NCI-H69 (cell line): ENCODE measurements at places on chromosomes 2 and 18.

GRCh38 chr2:22998359-22998758 is 386.6 kb upstream of the KLHL29 start:
- DNase-seq, result no peak

- DNase-seq, result no peak
These were observed 14.1 kb downstream of the MSGN1 start for GRCh38 chr2:17830053-17831034.

DNA sequence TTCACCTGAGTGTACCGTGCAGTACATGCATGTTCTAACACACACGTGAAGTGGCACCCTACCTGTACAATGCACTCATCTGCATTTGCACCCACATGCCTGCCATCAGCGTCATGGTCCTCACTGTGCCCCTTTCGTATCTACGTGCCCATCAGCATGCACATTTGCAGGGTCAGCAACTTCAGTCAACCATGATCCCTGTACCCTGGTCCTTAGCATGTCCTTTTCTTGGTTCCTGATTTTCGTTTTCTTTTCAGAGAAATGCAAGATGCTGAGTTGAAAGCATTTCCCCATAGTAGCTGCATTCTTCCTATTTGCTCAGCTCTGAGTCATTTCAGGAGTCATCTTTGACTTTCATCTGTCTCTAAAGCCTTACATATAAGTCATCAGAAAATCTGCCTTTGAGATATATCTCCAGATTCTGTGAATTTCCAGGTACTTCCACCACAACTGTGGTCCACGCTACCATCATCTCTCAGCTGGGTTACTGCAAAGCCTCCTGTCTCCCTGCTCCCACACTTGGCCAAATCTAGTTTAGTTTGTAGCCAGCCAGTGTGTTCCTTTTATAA is 14.7 kb upstream of the PUM2 start:
- DNase-seq, result no peak

DNA sequence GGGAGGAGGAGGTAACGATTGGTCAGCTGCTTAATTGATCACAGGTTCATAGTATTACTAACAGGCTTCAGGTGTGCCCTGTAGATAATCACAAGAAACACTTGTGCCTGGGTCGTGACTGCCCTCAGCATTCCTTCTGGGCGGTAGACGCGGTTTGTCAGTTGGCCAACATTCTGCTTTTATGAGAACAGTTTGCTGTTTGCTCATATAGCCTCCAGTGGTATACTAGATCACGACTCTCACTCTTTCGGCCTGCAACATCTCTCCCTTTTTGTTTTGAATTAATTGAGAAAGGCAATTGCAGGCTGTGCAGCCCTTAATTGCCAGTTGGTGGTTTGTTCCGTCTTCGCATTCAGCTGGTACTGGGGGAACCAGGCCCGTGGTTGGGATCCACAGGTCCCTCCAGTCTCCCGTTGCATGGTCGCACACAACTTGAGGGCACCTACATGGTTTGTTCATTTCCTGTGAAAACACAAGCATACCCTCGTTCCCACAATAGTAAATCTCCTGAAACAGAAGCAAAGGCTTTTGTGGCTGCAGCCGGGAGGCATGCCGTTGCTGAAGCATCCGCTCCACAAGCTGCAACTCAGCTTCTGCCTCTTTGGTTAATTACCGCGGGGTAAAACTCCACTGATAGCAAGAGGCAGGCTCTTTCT is 30.3 kb upstream of the GPR17 start:
- no peak for DNase-seq

GRCh38 chr18:6543330-6543908 is 128.7 kb upstream of the L3MBTL4 start:
- peak; percentile 83 for DNase-seq

GRCh38 chr2:198880986-198881385 is 576.8 kb downstream of the SATB2 start:
- DNase-seq, result no peak

DNA sequence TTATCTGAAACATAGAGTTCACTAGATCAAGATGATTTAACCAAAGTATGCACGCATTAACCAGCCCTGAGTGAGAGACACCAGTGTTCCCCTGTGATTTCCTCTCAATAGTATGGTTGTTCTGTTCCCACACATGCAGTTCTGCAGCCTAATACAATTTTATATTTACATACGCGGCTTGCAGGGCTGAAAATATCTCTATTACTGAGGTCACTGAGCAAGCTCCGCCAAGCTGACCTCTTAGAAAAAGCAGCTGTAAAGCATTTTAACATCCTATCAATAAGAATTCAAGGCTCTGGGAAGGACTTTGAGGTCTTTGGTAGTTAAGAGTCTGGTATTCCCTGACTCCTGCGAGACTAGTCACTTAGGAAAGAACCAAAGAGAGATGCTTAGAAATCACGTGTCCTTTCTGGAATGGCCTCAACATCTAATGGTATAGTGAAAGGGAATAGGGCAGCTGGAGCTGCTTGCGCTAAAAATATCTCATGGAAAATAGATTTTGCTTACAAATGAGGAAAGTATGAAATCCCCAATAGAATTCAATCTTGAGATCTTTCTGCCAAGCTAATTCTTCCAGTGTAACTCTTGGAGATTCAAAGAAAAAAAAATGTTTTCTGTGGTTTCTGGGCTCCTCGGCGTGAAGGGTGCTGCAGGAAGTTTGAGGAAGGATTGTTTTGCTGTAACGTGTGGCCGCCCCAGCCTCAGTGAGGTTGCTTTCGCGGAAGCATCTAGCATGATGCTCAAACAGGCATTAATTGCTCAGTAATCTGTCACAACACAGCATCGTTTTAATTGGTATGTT is 59.2 kb downstream of the DOCK10 start:
- peak; percentile 45 for DNase-seq
